ENCODE measurements at places on chromosomes 2 and 18.

DNA sequence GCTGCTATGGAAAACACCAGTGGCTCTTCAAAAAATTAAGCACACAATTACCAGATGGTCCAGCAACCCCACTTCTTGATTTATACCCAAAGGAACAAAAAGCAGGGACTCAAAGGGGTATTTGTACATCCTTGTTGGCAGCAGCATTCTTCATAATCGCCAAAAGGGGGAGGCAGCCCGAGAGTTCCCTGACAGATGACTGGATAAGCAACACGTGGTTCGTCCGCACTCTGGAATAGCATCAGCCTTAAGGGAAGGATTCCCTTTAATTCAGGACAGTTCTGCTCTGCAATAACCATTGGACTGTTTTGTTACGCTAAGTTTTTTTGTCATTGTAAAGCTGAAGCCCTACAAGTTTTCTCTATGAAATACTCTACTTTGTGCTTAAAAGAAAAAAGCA lies 76.7 kb upstream of the TWIST2 start:
- DNase-seq = no peak

DNA sequence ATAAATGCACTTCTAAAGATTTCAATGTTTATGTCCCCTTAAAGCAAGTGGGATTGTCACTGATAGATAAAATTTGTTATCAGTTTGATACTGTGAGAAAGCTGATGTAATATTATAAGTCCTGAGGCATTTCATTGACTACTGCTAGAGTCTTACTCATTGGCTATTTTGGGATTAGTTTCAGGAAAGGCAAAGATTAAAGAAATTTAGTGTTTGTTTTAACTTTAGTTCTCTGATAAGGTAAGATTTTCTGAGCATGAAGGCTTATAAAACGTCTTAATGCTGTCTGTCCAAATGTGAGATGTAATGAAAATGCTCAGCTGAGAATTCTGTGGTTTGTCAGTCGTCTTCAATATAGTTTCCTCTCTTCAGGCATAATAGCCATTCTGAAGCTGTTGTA lies 886.4 kb upstream of the CDH2 start:
- DNase-seq = no peak

DNA sequence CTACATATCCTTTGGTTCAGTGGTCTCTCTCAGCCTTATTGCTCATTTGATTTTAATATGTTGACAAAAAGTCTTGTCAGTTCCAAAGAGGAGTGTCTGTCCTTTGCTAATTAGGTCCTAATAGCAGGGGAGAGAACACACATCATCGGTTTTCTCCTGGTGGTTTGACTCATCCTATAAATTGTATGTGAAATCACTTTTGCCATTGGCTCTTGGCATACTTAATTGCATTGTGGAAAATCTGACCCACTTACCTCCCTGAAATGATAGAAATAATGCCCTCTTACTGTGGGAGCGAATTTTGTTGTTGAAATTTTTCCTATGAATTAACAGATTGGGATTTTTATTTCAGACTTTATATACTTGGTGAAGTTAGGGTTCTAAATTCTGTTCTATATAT lies 58.3 kb downstream of the MTCL1 start:
- DNase-seq = no peak

- DNase-seq = no peak
Measured at GRCh38 chr2:207257251-207258250, 91.8 kb upstream of the KLF7 start.

- DNase-seq = no peak
Measured at GRCh38 chr2:21920721-21921120, 797.0 kb downstream of the TDRD15 start.

GRCh38 chr2:28615706-28616105 lies 119.8 kb downstream of the PLB1 start:
- DNase-seq = no peak

- no peak for DNase-seq
Measured at GRCh38 chr2:46645681-46646162, 166.4 kb downstream of the TMEM247 start.

DNA sequence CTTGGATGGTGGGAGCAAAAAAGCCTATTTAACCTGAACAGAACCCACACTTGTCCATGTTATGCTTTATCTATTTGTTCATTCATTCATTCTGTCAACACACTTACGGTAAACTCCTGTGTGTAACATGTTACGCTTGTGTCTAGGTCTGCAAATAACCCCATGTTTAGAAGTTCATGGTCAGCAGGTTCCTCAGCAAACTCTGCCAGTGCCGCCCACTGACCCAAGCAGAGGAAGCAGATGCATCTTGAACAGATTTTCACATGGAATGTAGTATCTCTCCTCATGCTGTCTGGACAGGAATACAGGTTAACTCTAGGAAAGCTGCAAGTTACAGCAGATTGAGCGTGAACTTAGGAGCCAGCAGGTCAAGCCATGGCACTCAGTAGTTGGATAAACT lies 213.7 kb upstream of the COPS8 start:
- DNase-seq = no peak

DNA sequence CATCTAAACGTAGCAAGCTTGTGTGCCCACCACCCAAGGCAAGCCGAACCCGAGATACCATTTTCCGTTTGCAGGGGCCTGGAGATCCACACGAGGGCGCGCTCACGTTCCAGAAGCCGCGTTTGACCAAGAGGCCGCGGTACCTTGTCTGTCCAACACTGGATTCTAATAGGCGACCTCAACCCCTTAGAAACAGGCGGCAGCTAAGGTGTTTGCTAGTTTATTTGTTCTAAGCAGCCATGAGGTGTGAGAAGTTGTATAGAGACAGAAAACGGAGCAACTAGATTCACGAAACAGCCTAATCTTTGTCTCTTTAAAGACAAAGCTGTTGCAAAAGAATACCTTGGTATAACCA lies 4.2 kb downstream of the HOXD11 start:
- peak; percentile 57 for DNase-seq

DNA sequence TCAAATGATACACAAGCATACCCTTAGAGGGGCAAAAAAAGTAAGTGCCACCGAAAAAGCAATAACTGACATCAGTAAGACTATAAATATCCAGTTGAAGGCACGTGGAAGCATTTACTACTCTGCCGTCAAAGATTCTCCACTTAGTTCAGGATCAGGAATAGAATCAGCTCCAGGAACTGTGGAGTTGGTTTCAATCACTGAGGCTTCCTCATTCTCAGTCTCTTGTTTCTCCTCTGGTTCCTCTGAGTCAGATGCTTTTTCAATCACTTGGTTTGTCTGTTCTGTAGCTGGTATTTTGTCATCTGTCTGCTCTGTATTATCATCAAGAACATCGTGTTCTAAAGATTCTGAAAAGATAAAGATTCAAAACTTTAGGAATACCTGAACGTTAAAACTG lies 72.2 kb downstream of the LNPK start:
- no peak for DNase-seq

- no peak for DNase-seq
Measured at GRCh38 chr18:59061914-59062642, 77.6 kb upstream of the SEC11C start.

- no peak for DNase-seq
Measured at GRCh38 chr2:42809819-42810120, 17.4 kb upstream of the HAAO start.

- DNase-seq = no peak
Measured at GRCh38 chr2:60826111-60826510, 55.3 kb upstream of the REL start.

DNA sequence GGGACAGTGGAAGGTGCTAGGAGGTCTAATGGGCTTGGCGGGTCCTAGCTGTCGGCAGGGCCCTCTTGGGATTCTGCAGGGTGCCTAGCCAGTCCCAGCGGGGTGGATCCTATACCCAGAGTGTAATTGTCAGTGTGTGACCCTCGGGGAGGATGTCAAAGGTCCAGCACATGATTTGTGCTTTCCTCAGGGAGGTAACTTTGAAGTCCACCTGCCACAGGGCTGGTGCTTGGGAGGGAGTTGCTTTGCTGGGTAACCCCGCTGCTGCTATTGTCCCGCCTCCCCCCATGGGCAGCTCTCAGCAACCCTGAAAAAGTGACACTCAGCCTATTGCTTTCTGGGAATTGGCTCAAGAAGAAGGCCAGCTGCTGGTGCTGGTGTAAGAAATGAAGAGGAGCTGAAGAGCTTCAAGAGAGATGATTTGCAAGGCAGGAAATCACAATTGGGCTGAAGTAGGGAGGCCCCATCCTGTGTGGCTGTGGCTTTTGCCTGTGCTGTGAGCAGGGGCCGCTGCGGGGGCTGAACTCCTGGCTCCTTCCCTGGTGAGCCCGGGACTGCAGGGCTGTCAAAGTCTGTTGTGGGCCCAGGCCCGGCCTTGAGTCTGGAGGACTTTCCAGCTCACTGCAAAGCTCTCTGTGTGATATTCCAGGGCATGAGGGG lies 36.4 kb downstream of the EMILIN2 start:
- DNase-seq = no peak

GRCh38 chr2:10097352-10098148 lies 17.3 kb upstream of the CYS1 start:
- peak; percentile 80 for DNase-seq

- no peak for DNase-seq
Measured at GRCh38 chr2:46164529-46165301, 132.5 kb upstream of the EPAS1 start.

DNA sequence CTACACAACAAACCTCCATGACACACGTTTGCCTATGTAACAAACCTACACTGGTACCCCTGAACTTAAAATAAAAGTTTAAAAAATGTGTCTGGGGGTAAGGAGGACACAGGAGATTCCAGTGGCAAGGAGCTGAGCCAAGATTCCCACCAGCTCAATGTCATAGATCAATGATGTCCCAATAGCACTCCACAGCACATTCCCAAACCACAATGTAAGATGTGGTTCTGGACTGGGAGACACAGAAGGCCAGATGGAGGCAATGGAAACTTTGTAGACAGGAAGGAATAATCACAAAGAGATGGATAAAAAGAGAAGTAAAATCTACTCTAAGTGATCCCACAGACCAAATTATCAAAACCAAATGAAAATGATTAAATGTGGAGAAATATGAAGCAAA lies 312.4 kb upstream of the SOX11 start:
- no peak for DNase-seq

DNA sequence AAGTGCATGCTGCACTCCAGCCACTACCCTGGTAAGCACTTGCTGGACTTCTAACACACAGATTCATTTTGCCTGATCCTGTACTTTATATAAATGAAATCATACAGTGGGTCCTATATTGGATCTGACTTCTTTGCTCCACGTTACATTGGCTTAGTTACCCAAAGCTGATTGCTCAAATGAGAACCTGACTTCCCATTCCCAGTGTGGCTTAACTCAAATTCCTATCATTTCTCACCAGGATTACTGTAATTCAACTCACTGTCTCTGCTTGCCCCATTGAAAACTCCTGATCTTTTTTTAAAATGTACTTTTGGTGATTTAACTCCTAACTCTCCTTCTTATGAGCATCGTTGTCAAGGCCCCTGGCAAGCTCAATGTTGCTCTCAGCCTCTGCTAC lies 1.4 kb downstream of the RSAD2 start:
- no peak for DNase-seq

DNA sequence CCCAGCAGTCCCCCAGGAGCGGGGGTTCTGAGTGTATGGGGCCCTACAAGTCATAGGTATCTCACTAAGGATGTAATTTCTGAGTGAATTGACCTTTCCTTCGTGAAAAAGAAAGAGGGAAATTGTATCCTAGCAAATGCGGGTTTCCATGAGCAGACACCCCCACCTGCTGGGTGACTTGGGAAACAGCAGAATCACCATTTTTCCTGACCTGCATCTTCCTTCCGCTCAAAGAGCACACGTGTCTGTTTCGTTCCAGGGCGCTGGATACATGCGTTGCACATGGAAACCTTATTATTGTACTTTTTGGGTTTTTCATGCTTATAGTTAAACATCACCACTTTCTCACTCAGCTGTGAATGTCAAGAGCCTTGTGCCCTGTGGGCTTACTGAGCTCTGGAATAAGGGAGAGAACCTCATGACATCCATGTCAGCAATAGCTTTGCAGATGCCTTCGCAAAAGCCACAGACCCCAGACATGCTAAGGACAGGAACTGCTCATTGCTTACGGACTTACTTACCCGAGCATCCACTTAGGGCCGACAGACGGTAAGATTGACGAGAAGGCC lies 132.8 kb downstream of the TPO start:
- DNase-seq = no peak

- DNase-seq = no peak
Measured at GRCh38 chr2:46701152-46701551, 214.5 kb downstream of the MCFD2 start.

DNA sequence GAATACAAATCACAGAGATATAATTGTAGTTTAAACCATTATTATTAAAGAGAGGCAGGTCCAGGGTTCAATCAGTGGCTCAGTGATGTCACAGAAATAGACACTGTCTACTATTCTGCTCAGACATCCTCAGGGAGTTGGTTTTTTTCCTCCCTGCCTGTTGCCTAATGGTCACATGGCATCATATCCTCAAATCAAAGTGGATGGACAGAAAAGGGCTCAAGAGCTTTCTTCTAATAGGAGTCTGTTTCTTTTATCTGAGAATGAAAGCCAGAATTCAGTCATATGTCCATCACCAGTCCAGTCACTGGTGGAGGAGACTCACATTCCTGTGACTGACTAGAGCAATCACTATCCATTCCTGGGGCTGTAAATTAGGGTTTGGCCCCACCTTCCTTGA lies 27.9 kb upstream of the EPC2 start:
- DNase-seq = no peak

DNA sequence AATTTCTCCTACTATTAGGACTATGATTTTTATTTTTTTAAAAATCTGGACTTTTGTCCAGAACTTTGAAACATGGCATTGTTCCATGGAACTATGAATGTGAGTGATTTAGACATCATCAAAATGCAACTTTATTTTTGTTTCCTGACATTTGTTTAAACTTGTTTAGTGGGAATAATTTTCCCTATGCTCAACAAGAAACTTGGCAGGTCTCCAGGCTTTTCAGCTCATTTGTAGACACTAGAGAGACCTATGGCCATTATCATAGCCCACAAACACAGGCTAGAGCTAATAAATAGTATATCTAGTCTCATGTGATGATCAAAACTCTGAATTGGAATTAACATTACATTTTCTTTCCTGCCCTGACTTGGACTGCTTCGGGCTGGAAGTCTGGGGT lies 145.1 kb upstream of the CELF4 start:
- no peak for DNase-seq

GRCh38 chr2:125041846-125042245 lies 1016.8 kb downstream of the CNTNAP5 start:
- DNase-seq = no peak

DNA sequence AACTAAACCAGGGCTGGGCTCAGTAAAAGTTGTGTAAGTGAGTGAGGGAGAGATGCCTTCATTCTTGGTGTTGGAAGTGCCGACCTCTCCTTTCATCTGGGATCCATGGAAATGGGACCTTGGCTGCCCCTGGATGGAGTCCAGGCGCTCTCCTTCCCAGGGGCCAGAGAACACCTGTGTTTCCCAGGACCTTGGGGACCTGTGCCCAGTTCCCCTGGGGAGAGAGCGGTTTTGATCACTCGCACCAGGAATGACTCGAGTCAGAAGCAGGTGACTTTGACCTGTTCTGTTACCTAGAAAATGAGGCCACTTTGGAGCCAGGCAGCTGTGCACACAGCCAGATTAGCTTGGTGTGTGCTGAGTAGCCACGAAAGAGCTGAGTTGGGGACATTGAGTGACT lies 97.3 kb downstream of the SH3BP4 start:
- no peak for DNase-seq

GRCh38 chr18:61471541-61471940 lies 138.3 kb downstream of the CDH20 start:
- no peak for DNase-seq

Data from ascending aorta (tissue), 2 donors.